ENCODE measurements at places on chromosomes 7 and 10.

DNA sequence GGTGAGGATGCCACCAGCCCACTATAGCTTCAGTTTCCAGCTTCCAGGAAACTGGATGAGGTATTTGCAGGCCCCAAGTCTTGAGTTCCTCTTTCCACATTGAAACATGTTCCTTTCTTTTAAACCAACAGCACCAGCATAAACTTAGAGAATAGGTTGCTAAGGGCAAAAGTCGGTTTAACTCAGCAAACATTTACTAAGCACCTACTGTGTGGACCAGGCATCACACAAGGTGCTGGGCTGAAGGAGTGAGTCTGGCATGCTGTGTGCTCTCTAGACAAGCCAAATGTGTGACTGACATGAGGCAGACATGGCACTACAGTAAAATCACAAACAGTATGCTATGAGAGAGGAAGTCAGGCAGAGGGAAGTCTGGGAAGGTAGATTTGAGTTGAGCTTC lies 11.0 kb upstream of the RASSF4 start:
- no peak overlapping the region for H3K27ac ChIP-seq
- H3K4me3 ChIP-seq: no peak overlapping the region
- DNase-seq: no peak
- no peaks in the 10 kb centered on the region for H3K27me3 ChIP-seq

DNA sequence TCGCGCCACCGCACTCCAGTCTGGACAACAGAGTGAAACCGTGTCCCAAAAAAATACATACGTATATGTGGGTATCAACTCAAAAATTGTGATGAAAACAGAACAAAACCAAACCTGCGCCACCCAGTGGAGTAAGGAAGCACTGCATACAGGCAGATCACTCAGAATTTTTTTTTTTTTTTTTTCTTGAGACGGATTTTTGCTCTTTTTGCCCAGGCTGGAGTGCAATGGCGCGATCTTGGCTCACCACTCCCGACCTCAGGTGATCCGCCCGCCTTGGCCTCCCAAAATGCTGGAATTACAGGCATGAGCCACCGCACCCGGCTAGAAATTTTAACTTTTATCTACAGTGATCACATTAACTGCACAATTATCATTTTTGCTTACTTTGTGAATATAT lies 9.1 kb upstream of the TMEM236 start:
- no peak overlapping the region for H3K4me3 ChIP-seq
- H3K4me1 ChIP-seq: no peaks in the 10 kb centered on the region
- no peaks in the 10 kb centered on the region for H3K27me3 ChIP-seq
- H3K36me3 ChIP-seq: no peaks in the 10 kb centered on the region
- no peak overlapping the region for H3K27ac ChIP-seq

- peak overlapping the region; percentile 57 for H3K27ac ChIP-seq
- H3K4me1 ChIP-seq: no peaks in the 10 kb centered on the region
- H3K27me3 ChIP-seq: no peaks in the 10 kb centered on the region
- H3K4me3 ChIP-seq: no peak overlapping the region
- DNase-seq: no peak
Measured at GRCh38 chr7:134174795-134175261, 47.7 kb downstream of the LRGUK start.

DNA sequence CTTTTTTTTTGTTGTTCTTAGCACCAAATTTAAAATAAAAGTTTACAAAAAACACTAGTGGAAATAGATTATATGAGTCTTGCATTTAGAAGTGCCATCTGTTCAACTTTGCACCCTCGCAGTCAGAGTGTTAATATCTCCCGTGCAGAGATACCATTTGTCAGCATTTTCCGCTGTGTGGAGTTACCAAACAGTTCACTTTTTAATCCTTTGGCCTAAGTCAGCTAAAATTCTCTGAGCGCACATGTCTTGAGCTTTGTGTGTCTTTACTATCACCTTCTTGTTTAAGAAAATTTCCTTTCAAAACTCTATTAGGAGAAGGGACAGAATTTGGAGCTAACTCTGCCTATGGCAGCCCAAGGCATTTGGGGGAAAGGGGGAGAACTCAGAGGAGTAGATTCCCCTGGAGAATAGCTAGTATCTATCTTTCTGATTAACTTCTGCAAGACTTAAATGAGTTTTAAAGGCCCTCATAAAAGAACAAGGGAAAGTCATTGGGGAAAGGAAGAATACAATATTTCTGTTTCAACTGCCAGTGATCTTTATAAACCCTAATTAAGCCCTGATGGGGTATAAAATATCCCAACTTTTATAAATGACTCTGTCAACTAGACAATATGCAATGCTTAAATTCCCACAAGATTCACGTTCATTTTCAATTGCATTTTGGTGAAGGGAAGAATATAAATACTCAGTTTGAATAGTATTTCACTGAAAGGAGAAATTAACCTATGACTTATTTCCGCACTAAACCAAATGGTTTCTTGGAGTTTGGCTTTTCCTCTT lies 114.9 kb upstream of the RAB11FIP2 start:
- no peaks in the 10 kb centered on the region for H3K4me1 ChIP-seq
- DNase-seq: no peak
- no peaks in the 10 kb centered on the region for H3K27me3 ChIP-seq
- H3K4me3 ChIP-seq: no peak overlapping the region
- no peak overlapping the region for H3K27ac ChIP-seq

DNA sequence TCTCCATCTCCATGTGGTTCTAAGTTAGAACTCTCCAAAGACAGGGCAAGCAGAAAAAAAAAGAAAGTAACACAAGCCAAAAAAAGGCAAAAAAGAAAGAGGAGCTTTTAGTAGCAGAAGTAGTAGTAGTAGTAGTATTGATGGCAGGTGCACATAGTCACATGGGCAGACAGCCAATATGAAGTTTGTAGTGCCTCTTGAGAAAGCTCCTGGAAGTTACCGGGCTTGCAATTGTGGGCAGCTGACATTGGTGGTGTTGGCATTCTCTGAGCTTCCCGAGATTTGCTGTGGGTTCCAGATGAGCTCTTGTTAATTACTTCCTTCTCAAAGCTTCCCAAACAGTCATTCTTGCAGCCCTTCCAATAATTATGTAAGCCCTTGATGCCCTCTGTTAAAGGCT lies 1128.5 kb downstream of the TYW1 start:
- no peak overlapping the region for H3K27ac ChIP-seq
- no peak for DNase-seq
- no peaks in the 10 kb centered on the region for H3K27me3 ChIP-seq
- no peak overlapping the region for H3K4me3 ChIP-seq
- H3K36me3 ChIP-seq: no peaks in the 10 kb centered on the region

- H3K4me1 ChIP-seq: peaks cover 6% of the 10 kb centered on the region
- peak overlapping the region; percentile 48 for H3K27ac ChIP-seq
- no peak overlapping the region for H3K4me3 ChIP-seq
- H3K36me3 ChIP-seq: peaks cover 81% of the 10 kb centered on the region
- DNase-seq: no peak
Measured at GRCh38 chr10:118311505-118311904, 30.6 kb downstream of the FAM204A start.

DNA sequence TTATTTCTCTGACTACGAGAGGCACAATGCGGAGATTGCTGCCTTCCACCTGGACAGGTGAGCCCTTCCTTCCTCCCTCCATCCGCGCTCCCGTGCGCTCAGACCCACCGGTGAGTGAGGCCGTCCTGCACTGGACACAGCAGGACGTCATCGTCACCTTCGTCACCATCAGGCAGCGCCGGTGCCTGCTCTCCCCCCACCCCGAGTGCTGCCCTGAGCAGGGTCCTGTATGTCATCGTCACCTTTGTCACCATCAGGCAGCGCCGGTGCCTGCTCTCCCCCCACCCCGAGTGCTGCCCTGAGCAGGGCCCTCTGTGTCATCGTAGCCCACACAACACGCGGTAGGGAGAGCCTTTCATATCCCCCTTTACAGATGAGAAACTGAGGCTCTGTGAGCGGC lies 43.5 kb upstream of the FOXL3 start:
- H3K36me3 ChIP-seq: peaks cover 74% of the 10 kb centered on the region
- H3K4me1 ChIP-seq: peaks cover 2% of the 10 kb centered on the region
- DNase-seq: no peak
- H3K4me3 ChIP-seq: no peak overlapping the region
- H3K27ac ChIP-seq: no peak overlapping the region

DNA sequence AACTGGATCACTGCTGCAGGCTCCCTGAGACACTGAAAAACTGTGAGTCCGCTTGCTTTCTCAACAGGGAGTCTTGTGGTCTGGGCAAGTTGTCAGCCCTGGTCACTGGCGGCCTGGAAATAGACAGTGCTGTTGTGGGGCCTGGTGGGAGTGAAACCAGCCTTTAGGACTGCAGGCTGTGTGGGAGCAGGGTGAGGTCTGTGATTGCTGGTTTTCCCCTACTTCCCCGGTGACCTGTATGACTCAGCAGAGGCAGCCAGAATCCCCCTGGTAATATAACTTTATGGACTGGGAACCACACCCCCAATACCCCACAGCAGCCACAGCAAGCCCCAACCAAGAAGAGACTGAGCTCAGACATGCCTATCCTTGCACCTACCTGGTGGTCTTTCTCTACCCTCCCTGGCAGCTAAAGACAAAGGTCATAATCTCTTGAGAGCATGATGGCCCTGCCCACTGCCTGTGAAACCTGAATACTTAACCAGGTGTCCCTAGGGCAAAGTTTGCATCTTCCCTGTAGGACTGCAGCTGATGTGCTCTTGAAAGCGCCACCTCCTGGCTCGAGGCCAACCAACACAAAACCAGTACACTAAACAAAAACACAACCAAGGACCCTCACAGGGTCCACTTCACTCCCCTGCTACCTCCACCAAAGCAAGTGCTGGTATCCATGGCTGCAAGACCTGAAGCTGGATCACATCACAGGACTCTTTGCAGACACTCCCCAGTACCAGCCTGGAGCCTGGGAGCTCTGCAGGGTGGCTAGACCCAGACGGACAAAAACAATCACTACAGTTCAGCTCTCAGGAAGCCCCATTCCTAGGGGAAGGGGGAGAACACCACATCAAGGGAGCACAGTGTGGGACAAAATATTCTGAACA lies 7.2 kb upstream of the ADAM22 start:
- no peaks in the 10 kb centered on the region for H3K4me1 ChIP-seq
- no peaks in the 10 kb centered on the region for H3K27me3 ChIP-seq
- H3K27ac ChIP-seq: no peak overlapping the region
- no peak for DNase-seq
- no peak overlapping the region for H3K4me3 ChIP-seq

DNA sequence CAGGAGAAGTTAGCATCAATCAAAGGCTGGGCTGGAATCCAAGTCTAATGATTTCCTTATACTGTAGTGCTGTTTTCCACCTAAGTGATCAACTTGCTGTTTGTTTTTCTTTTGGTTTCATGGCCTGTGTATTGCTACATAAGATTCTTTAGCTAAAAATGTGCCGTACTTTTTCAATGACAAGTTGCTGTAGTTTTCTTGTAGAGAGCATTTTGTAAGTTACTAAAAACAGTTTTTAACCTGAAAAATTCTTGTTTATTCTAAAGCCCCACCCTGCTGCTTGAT lies 1.3 kb downstream of the HELLS start:
- peaks cover 21% of the 10 kb centered on the region for H3K4me1 ChIP-seq
- DNase-seq: no peak
- no peaks in the 10 kb centered on the region for H3K27me3 ChIP-seq

GRCh38 chr7:140923358-140924006 lies 1.2 kb downstream of the BRAF start:
- H3K4me3 ChIP-seq: peak overlapping the region; percentile 67
- no peaks in the 10 kb centered on the region for H3K27me3 ChIP-seq
- H3K36me3 ChIP-seq: no peaks in the 10 kb centered on the region

DNA sequence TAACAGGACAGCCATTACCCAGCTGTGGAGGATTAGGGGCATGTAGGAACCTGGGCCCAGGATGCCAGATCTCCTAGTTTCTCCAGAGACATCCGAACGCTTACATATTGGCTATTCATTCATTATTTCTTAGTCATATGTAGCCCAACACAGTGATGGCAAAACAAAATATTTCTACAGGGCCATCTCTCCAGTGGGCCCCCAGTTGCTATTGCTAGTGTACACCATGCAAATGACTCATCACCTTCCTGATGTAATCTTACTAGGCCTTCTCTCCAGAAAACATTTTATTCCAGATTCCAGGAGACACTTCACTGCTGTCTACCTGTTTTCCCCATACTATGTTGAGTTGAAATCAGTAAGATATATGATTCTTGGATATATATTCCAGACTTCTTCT lies 201.7 kb downstream of the PLXDC2 start:
- DNase-seq: no peak
- no peaks in the 10 kb centered on the region for H3K27me3 ChIP-seq
- no peak overlapping the region for H3K4me3 ChIP-seq
- H3K27ac ChIP-seq: no peak overlapping the region

GRCh38 chr7:6615723-6616555 lies 529 bp downstream of the ZNF853 start:
- peaks cover 29% of the 10 kb centered on the region for H3K27me3 ChIP-seq
- H3K27ac ChIP-seq: no peak overlapping the region
- H3K4me3 ChIP-seq: peak overlapping the region; percentile 43
- no peaks in the 10 kb centered on the region for H3K36me3 ChIP-seq

GRCh38 chr7:22154143-22154529 lies 202.8 kb downstream of the RAPGEF5 start:
- H3K27me3 ChIP-seq: no peaks in the 10 kb centered on the region
- no peaks in the 10 kb centered on the region for H3K4me1 ChIP-seq
- no peaks in the 10 kb centered on the region for H3K36me3 ChIP-seq

- H3K27ac ChIP-seq: peak overlapping the region; percentile 96
- no peaks in the 10 kb centered on the region for H3K36me3 ChIP-seq
- DNase-seq: no peak
- no peak overlapping the region for H3K4me3 ChIP-seq
Measured at GRCh38 chr10:72257051-72257892, 16.5 kb upstream of the DDIT4 start.

DNA sequence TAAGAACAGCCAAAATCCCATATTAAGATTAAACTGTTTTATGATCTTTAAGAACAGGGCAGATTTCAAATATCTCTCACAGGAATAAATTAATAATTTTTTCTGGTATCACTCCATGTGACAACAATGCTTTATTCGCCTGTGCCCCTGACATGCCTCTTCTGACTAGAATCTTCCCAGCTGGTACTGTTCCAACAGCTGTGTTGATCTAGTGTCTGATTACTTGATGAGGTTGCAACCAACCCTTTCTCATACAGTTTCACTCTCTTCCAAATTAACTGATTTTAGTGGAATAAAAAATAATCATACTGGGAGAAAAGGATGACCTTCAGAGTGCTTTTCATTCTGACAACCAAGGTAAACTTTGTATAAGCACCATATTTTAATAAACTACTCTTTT lies 151.9 kb downstream of the CHRM2 start:
- no peaks in the 10 kb centered on the region for H3K36me3 ChIP-seq
- H3K27ac ChIP-seq: no peak overlapping the region
- H3K4me1 ChIP-seq: no peaks in the 10 kb centered on the region
- H3K4me3 ChIP-seq: no peak overlapping the region

GRCh38 chr7:31935124-31936054 lies 134.8 kb downstream of the PDE1C start:
- DNase-seq: no peak
- H3K27ac ChIP-seq: no peak overlapping the region
- no peak overlapping the region for H3K4me3 ChIP-seq
- H3K27me3 ChIP-seq: no peaks in the 10 kb centered on the region
